ENCODE measurements at places on chromosomes 13 and 19. TPM values are rescaled to one million over a fixed set of nuclear protein-coding genes. Genes with fewer than 3 reads are reported as not detected.
A peak's percentile ranks its signal among the peaks of the same experiment; 100 is the strongest.

DNA sequence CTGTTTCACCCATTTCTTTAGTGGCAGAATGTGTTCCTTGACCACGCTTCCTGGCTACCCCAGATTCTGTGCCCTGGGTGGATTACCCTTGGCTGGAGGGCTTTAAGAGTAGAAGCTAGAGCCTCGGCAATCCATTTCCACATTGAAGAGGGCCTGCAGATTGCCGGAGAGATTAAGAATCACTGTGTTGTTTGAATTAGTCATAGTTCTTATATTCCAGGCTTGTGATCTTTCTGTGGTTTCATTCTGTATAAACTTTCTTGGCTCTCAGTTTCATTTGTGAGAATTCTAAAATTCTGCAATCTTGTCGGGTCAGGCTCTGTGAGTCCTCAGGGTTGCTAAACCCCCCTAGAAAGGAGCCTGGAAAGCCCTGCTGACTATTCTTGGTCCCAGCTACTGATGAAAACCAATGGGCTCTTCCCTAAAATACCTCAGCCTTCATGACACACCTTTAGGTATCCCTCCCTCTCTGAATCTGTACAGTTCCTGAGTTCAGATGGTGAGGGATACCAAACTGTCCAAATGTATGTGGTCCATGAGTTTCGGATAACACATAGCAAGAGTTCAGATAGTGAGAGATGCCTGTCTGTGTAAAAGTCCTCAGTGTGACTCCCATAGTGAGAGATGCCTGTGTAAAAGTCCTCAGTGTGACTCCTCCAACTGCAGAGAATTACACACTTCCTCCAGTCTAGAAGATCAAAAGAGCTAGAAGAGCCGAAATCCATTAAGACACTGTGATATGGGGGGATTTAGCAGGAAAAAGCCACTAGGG lies 4.3 kb downstream of the PHF11 start:
- no peak for DNase-seq

GRCh38 chr13:59452189-59452890 lies 711.4 kb downstream of the DIAPH3 start:
- DNase-seq, result no peak

GRCh38 chr13:112054616-112055015 lies 12.3 kb upstream of the SOX1 start:
- DNase-seq, result no peak

GRCh38 chr19:15479391-15480345 lies at the start of gene PGLYRP2:
TSS of gene PGLYRP2 (minus strand) at chr19:15479501. CDS start at chr19:15479371, 130 bp downstream.
- no peak for DNase-seq

DNA sequence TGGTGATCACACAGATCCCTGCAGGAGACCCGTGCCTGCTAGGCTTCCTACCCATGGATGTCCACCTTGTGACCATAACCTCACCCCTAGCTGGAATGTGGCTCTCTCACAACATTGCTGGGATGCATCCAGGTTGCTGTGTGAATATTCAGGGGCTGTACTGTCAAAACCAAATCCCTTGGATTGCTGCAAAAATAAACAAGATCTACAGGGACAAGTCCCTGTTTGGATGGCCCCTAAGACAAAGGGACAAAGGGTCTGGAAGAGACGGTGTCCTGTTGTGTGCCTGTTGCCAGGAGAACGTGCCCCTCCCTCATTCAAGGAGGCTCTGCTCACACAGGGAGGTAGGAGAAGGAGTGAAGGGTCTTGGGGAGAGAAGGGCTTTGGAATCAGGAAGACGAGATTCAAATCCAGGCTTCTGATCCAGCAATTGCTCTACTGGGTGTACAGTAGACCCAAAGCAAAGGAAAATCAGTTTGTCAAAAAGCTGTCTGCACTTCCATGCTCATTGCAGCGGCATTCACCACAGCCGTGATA lies 89.2 kb upstream of the WASF3 start:
- DNase-seq, result no peak

- DNase-seq, result no peak
Observed at GRCh38 chr19:47001584-47001983, 18.1 kb upstream of the NPAS1 start.

DNA sequence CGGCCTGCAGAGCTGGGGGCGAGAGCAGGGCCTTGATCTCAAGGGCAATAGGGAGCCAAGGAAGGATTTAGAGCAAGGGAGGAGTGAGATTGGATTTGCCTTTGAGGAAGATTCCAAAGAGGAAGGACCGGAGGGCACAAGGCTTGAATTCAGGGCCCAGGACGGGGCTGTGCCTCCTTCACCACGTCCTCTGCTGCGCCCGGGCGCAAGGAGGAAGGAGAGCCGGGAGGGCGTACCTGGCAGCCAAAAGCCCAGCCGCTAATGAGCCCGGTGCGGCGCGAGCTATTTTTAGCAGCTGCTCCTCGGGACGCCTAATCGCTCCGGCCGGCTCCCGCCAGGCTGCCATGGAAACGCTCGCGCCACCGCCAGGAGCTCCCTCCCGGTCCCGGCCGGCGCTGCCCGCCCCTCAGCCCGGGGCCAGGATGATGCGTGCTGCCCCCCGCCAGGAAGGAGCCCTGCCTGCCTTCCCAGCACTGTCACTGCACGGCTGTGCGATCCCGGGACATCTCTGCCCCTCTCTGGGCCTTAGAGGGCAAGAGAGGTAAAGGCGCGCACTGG lies 31.3 kb downstream of the TINCR start:
- DNase-seq, result peak; percentile 78

Gene FXYD7
- total RNA-seq, result not detected

Gene SERPINE3
- total RNA-seq, result not detected

Gene ZNF681
- total RNA-seq, result 1.4 TPM

Gene SIGLEC8
- 0.09 TPM for total RNA-seq

Gene KLHL1
- not detected for total RNA-seq

Gene PSG11
- not detected for total RNA-seq

Gene ZNF568
- 9.2 TPM for total RNA-seq

All from left cardiac atrium (tissue), 4 donors.